SW 1271 (cell line): ENCODE measurements at places on chromosomes 1 and 21.

- DNase-seq: no peak
Measured at GRCh38 chr1:199786695-199787094, 240.8 kb upstream of the NR5A2 start.

DNA sequence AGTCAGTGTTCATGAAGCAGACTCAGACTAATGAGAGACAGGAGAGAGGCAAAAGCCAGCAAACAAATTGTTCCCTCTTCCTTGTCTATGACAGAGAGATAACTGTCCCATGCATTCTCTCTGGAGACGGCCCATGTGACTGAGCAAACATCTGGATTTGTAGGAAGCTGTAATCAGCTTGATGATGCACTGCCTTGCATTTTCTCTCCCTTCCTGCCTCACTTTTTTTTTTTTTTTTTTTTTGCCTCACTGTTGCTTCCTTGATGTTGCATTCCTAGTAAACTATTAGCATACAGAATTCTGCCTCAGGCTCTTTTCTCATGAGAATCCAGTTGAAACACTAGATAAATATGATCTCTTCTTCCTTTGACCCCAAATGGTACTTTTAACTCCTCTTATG, 134.5 kb downstream of the HHIPL2 start:
- no peak for DNase-seq

DNA sequence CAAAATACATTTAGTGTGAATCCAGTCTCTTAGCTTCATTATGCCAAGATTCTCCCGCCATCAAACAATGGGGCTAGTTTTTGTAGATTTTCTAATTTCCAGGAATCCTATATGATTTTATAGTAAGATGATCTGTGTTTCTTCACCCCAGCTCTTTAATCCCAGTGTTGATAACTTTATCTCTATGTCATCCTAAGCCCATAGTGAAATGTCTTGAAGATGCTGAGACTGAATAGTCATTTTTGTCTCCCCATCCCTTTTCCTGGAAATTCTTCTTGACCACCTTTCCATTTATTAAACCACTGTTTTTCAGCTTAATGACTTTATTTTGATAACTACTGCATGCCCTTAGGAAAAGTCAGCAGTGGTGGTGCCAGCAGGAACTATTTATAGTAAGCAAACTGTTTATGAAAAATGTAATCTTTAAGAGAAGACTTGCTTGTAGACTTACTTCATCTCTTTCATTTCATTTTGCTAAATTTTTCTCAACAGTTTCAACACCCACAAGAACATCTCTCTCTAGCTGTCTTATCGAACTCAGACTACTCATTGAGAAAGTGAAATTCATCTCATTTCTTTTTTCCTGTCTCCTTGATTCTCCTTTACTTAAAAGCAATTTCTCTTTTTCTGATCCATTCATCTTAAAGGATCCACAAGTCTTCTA, 116.6 kb downstream of the NTMT2 start:
- DNase-seq: no peak

DNA sequence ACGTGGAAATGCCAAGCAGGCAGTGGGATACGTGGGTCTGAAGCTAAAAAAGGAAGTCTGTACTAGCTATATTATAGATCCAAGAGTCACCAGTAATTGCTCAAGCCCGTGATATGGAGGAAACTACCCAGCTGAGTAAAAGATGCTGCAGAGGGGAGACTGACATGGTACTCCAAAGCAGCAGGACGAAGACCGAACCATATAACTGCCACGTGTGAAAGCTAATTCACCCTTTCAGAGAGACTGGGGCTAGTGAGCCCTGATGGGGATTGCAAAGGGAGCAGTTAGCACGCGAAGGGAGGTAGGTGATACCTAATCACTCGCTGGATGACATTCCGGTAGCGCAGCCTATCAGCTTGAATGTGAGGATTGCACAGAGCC, 316 bp downstream of the AP4B1 start:
- no peak for DNase-seq

DNA sequence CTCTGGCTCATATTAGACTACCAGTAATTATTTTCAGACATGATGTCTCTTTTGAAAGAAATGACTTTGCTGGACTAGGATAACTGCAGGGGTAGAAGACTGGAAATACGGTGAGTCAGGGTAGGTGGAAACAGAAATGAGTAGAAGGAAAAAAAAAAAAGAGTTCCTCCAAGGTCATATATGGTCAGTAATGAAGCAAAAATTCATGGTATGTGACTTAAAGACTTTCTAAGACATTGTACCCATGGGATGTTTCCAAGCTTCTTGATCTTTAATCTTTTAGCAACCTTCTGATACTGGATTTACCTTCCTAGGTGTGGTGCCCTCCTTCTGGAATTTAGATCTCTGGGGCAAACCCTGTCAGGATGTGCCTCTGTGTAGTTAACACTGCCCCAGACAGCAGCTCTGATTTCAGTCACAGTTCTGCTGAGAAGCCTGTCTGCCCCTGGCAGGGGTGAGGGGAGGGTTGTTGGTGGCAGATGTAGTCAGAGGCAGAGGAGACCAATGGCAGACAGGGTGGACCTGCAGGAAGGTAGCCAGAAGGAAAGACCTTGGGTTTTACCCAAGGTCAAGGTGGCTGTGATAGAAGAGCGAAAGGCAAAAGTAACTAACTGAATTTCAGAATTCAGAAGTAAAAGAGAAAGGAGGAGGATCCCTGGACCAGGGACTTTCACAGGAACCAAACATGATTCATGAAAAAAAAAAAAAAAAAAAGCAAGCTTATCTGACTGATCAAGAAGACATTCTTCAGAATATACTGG, 44.1 kb upstream of the BCL10 start:
- DNase-seq: peak; percentile 77

DNA sequence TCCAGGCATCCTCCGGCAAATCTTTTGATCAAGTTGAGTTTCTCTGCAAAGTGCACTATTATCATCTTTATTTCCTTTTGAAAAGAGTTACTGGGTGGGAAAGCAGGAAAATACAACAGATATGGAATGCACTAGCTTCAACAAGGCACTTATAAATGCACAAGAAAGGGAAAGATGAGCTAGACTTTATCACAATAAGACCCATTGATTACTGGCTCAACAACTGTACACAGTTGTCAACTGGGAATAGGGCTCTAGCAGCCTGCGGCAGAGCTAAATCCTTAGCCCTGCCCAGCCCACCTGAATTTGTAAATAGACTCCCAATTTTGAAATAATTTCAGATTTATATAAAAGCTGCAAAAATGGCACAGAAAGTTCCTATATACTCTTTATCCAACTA, 111.4 kb downstream of the CSMD2 start:
- no peak for DNase-seq

- no peak for DNase-seq
Measured at GRCh38 chr1:30450148-30450817, 273.1 kb downstream of the MATN1 start.

DNA sequence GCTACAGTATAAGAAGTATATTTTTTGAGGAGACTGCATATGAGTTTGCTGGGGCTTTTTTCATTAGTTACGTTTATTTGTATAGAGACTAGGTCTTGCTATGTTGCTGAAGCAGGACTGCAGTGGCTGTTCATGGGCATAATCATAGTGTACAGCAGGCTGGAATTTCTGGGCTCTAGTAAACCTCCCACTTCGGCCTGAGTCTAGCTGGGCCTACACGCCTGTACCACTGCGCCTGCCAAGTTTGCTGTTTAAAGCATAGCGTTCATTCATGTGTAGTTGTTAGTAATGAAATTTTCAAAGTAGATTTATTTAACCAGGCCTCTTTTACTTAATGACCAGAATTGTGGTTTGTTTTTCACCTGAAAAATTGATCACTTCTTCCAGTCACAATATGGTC, 33.8 kb downstream of the HS2ST1 start:
- DNase-seq: no peak

GRCh38 chr1:167676916-167677848, 44.6 kb upstream of the MPZL1 start:
- DNase-seq: no peak

GRCh38 chr1:10001016-10001665, 4.1 kb downstream of the RBP7 start:
- no peak for DNase-seq

- no peak for DNase-seq
Measured at GRCh38 chr1:115286431-115287205, 51.4 kb downstream of the NGF start.

DNA sequence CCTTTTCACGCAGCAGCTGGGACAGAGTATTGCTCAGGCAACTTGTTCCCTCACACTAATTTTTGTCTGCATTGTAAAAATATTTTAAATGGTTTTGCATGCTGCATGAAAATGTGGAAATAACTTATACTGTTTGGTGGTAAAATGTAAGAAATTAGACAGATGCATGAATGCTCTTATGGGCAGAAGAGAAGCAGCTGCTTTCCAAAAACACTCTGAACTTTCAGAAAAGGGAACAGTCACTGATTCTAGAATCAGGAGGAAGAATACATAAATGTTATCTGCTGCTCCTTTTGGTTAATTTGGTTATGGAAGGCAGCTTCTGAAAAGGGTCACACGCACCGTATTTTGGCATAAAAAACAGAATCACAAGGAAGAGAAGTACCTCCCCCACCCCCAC, 87.0 kb upstream of the RUNX1 start:
- DNase-seq: no peak

DNA sequence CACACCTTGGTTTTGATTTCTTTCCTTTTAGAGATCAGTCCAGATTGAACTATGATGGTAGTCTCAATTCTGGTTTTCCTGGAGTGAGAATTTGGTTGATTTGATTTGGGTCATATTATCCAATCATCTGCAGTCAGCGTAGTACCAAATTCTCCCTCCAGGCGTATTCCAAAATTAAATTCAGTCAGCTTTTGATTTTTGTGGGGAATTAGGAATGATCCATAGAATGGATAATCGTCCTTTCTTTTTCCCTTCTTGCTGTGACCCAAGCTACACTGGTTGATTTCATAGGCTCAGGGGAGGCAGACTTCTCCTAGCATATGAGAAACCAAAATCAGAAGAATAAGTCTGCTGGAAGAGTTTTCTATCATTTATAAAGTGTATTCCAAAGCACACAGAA, 4.9 kb downstream of the PRCC start:
- DNase-seq: no peak

GRCh38 chr1:46084553-46085451, 47.6 kb downstream of the PIK3R3 start:
- DNase-seq: peak; percentile 5

GRCh38 chr1:57489358-57490036, 65.6 kb upstream of the DAB1 start:
- DNase-seq: no peak

DNA sequence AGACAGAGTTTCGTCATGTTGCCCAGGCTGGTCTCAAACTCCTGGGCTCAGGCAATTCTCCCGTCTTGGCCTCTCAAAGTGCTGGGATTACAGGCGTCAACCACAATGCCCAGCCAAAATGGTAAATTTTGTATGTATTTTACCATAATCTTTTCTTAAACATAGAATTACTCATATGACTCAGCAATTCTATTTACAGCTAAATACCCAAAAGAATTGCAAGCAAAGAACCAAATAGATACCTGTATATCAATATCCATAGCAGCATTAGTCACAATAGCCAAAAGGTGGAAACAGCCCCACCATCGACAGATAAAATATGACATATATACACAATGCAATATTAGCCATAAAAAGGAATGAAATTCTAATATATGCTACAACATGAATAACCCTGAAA, 36.5 kb downstream of the TESK2 start:
- DNase-seq: no peak

DNA sequence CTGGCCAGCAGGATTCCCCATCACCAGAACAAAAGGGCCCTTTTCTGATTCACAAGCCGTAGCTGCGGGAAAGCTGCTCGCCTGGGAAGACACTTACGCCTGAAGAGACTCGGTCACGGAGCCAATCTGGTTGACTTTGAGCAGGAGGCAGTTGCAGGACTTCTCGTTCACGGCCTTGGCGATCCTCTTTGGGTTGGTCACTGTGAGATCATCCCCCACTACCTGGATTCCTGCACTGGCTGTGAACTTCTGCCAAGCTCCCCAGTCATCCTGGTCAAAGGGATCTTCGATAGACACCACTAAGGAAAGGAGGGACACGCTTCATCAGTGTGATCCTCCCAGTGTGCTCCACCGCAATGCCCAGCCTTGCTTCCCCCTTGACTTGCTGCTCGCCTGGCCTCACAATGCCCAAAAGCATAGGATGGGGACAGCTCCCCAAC, 14.7 kb downstream of the ENO1 start:
- no peak for DNase-seq

GRCh38 chr1:67148516-67149178, 13.9 kb upstream of the C1orf141 start:
- no peak for DNase-seq

GRCh38 chr1:19138331-19138730, 71.7 kb downstream of the UBR4 start:
- DNase-seq: no peak

DNA sequence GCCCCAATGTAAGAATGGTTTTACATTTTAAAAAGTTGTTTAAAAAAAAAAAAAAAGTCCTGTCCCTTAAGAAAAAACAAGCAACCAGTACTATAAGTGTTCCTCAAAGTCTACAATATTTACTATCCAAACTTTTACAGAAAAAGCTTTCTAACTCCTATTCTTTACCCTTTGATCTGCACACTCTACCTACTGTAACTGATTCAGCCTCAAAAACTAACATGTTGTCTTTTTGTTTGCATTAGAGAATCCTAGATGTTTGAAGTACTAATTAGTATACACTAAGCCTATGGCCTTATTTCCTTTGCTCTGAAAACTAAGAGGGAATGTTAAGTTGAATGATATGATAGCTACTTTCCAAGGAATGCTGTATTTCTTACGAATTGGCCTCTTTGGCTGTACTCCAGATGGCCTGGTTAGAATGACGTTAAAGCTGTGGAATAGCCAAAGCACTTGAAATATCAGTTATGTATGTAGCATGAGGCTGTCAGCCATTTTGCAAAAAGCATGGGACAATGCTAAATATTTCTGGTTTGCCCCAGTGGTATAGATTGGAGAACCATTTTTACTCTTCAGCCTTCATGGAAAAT, 234.8 kb downstream of the GPR52 start:
- DNase-seq: no peak

DNA sequence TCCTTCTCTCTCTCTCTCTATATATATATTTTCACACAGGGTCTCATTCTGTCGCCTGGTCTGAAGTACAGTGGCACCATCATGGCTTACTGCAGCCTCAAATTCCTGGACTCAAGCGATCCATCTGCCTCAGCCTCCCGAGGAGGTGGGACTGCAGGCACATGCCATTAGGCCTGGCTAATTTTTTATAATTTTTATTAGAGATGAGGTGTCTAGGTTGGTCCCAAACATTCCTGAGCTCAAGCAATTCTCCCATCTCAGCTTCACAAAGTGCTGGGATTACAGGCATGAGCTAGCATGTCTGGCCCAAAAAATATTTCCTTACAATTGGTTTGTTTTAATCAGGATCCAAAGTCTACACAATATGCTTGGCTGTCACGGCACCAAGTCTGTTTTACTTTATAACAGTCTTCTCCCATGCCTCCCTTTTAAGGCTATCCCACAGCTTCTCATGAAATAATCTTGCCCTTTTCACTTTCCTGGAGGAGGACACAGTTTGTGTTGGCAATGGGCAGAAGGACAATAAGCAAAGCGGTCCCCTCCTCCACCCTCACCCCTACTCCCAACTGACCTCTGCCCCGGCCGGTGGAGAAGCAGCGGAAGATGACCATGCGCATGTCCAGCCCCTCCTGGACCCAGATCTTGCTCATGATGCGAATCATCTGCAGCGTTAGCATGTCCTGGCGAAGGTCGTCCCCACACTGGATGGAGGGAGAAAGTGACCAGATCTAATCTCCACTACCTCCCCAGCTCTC, 28.2 kb upstream of the PPP1R15B start:
- DNase-seq: no peak

- no peak for DNase-seq
Measured at GRCh38 chr1:238832106-238832505, 554.3 kb upstream of the CHRM3 start.
